ENCODE measurements at places on chromosomes 12 and 14.

- DNase-seq: no peak
Observed at GRCh38 chr14:100884456-100884855, 19.1 kb downstream of the RTL1 start.

- no peak for DNase-seq
Observed at GRCh38 chr14:21369949-21370679, 13.7 kb downstream of the SUPT16H start.

DNA sequence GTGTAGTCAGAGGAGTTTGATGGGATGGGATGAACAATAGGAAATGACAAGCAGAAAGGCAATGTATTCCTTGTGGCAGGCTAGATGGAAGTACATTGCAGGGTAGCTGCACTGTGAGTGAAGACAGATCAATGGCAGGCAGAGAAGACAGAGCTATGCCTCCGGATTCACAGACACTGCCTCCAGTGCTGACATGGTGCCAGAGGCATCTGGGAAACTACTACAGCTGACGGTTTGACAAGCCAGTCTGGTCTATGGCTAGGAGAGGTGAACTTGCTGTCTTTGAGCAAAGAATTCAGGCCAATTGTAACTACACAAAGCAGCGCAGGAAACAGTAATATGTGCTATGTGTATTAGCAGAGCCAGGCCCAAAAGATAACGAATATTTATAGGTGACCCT is 193.5 kb downstream of the DIO2 start:
- no peak for DNase-seq

DNA sequence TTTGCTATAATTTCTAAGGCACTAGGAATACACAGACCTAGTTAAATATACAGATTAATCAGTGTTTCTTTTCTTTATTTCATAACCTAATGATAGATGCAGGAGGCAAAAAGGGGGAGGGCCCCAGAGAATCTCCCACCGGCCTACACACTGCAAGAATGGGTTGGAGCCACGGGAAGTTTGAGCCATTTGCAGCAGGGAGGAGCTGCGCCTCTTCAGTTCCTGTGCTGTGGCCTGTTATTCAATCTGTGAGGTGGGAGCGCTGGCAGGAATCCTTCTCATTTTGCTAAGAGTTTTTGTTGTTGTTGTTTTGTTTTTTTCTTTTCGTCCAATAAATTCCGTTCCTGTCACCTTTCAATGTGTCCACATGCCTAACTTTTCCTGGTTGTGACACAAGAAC is 251.3 kb upstream of the RPL10L start:
- no peak for DNase-seq

DNA sequence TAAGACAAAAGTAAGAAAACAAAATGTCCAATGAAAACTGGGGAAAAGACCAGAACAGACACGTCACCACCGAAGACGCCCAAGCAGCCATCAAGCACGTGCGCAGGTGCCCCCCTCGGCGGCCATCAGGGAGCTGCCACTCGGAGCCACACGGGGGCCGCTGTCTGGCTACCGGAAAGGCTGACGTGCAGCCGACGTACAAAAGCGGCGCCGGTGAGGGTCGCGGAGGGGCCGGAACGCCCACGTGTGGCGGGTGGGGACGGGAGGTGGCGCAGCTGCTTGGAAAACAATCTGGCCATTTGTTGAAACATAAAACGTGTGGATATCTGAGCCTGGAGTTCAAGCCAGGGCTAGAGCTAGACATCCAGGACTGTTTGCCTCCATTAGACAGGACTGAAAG is 60.7 kb downstream of the GALNT9 start:
- no peak for DNase-seq

DNA sequence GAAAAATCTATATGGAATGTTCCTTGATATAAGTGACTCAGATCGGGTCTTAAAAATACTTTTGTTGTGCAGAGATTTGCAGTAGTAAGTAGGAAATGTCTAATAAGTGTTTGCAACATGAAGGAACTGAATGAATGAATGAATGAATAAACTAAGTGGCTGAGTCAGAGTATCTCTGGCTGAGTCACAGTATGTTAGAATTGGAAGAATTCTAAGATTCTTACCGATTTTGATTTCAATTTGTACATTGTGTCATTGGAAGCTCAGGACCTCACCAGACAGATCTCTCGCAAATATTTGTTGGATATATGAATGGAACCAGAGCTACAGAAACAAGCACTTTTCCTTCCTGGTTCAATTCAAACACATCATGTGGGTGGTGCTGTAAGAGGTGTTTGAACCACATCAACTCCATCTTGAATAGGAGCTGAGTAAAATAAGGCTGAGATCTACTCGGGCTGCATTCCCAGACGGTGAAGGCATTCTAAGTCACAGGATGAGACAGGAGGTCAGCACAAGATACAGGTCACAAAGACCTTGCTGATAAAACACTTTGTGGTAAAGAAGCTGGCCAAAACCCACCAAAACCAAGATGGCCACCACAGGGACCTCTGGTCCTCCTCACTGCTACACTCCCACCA is 123.9 kb upstream of the FOXN3 start:
- DNase-seq: no peak

DNA sequence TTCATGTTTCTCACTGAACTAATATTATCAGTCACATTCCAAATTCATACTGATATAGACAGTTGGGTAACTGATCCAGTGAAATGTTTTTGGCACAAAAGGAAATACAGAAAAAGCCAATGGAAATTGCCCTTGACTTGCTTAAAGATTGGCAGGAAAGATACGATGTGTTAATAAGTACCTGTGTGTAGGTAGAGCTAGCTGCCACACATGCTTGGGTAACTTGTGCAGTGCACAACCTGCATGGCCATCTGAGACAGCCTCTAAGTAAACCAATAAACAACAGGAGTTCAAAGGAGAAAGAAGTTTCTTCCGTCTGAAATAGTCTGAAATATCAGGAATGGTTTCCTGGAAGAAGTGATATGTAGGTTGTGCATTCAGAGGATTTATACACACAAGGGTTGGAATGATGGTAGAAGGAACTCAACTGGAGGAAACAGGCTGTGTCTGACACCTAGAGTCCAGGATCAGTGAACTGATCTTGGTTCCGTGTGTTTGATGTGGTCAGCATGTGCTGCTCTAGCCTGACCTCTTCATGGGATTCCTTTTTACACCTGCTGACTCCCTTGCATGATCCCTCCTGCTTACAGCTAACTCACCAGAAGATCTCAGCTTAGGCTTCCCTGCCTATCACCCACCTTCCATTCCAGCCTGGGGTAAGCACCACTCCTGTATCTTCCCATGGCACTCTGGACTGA is 81.4 kb upstream of the KRR1 start:
- DNase-seq: no peak

- DNase-seq: no peak
Observed at GRCh38 chr12:102865821-102866615, 51.0 kb downstream of the PAH start.

DNA sequence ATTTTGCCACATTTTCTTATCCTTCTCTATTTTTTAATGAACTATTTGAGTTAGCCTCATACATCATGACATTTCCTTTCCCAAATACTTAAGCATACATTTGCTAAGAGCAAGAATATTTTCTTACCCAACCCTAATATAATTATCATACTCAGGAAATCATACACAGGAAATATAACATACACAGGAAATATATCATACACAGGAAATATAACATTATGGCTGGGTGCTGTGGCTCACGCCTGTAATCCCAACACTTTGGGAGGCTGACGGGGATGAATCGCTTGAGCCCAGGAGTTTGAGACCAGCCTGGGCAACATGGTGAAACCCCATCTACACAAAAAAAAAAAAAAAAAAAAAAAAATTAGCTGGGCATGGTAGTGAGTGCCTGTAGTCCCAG is 4.9 kb downstream of the NCKAP1L start:
- DNase-seq: no peak

DNA sequence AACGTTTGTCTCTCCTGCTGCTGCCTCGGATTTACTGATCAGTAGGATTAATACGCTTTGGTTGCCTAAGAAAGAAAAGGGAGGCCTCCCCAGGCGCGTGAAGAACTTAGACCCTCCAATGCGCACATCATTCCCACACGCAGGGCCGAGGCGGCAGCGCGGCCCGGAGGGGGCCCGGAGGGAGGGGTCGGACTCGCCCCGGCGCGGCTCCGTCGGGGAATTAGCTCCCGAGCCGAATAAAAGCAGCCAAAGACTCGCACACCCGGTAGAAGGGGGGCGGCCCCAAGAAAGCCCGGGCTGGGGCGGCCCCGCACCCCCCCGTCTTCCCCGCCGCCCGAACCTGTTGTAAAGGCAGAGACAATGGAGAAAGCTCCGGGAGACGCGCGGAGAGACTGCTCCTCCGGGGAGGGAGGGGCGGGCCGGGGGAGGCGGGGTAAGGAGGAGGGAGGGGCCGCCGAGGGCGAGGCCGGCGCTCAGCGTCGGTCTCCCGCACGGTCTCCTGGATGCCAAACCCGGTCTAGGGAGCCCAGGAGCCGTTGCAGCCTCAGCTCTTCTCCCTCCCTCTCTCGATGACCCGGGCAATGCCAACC is at the start of gene NELL2:
TSS of gene NELL2 (minus strand) at position 362 of the 590 bp plus-strand sequence. CDS start 446 bp downstream, outside the sequence.
- DNase-seq: peak; percentile 47

- DNase-seq: no peak
Observed at GRCh38 chr12:15875863-15876262, 6.3 kb upstream of the STRAP start.

GRCh38 chr12:82886671-82887340 is 200.1 kb downstream of the TMTC2 start:
- no peak for DNase-seq

DNA sequence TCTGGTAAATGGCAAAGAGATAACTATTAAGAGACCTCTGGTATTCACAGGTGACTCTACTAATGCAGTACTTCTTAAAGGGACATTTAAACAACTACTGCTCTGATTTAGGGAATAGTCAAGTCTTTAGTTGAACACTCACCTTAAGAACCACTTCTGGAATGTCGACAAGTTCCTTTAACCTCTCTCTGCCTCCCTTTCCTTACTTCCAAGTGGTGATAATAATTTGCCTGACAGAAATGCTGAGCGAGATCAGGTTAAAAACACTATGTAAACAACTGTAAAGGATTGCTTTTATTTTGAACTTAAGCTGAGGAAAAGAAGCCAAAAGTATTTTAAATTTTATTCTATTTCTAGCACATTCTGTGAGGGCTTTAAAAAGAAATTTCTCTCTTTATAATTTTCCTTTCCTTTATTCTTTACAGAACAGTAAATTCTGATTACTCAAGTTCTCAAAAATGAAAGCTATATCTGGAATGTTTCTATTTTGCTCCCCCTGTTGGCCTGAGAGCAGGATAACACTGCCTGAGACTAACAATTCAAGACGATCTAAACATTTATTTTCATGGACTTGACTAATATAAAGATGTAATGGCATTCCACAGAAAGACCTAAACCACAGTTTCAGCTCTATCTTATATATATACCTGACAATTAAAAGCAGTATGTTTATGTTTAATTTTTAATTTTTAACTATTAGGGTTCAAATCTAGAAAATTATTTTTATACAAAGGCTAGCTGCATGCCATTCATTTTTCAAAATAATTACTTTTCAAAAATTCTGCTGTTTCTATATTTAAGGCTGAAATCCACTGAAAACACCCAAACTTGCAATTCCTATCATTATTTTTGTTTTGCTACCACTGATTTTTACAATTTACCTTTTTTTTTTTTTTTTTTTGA is 29.2 kb downstream of the ZCCHC8 start:
- no peak for DNase-seq

DNA sequence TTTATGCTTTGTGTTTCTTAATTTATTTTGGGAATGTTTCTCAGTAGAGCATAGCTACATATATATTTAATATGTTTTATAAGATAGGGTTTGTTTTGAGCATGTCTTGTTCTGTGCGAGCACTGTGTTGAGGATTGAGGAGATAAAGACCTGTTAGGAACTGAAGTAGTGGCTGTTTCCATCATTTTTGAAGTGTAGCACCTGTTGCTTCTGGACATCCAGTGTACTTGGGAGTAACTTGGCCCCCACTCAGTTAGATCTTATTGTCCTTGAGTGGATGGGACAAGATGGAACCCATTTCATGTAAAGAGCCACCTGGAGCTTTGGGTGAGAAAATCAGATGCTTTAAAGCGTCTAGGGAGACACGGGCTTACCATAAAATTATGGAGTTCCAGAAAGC is 8.7 kb downstream of the PPP2R5C start:
- DNase-seq: no peak

- DNase-seq: no peak
Observed at GRCh38 chr12:115763376-115763775, 514.1 kb downstream of the MED13L start.

DNA sequence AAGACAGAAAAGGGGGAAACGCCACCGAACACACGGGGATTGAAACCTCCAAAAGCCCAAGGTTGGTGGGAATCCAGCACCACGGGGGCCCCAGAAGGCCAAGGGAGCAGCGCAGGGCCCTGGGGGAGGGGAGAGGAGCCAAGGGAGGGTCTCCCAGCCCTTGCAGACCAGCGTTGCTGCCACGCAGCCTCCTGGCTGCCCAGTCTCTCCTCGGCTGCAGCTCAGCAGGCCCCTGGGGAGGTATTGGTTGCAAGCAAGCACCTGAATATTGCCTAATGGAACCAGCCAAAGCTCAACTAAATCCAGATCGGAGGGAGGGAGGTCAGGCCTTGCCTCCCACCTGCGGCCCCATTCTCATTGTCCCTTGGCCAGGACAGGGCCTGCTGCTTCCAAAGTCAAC is 15.8 kb downstream of the TMEM229B start:
- no peak for DNase-seq

DNA sequence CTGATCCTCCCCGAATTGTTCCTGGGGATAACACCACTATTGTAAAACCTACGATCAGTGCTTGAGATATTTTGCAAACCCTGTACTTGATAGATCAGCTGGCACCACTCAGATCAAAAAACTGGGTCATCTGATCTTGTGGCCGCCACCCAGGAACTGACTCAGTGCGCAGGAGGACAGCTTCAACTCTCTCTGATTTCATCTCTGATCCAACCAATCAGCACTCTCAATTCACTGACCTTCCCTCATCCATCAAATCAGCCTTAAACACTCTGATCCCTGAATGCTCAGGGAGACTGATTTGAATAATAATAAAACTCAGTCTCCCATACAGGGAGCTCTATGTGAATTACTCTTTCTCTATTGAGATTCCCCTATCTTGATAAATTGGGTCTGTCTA is 4.2 kb upstream of the XPOT start:
- DNase-seq: no peak

GRCh38 chr12:50052544-50052943 is 4.9 kb upstream of the ASIC1 start:
- no peak for DNase-seq

GRCh38 chr14:74591899-74592298 is 20.1 kb downstream of the LTBP2 start:
- no peak for DNase-seq

- no peak for DNase-seq
Observed at GRCh38 chr12:45289245-45290215, 73.6 kb downstream of the ANO6 start.

- peak; percentile 81 for DNase-seq
Observed at GRCh38 chr14:96030108-96030760, 8.9 kb upstream of the C14orf132 start.

Data from lower lobe of right lung (tissue), 2 donors.